Thymus (tissue), 14 donors: ENCODE measurements at places on chromosomes 12 and 14.

DNA sequence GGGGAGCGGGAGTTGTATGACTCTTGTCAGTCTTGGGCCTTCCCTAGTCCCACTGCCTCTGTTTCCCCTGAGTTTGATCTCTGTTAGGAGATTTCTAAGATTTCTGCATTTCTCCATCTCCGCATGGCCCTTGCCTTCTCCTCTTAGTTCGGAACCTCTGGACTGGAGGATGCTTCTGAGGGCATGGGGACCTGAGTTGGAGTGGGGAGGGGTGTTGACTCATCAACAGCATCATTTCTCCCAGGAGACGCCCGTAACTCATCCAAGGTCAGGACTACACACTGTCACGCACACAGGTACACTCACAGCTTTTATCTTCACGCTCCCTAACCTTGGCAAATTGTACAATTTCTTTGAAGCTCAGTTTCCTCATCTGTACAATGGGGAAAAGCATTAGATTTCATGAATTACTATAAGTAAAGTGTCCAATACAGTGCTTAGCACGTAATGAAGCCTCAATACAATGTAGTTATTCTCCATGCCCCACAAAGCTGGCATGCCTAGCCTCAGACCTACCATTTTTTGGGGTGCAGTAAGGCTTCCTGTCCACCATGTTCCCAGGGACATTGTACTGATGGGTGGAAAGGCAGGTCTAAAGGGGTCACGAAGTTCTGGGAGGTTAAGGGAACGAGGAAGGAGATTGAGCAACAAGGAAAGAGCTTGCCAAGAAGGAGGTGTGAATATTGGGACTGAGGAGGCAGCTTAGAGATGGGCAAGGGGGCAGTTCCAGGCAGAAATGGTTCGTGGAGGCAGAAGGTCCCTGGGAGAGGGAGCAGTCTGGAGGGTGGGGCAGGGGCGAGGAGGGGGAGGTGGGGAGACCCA lies 600 bp upstream of the LAG3 start:
- DNase-seq = no peak
- H3K4me3 ChIP-seq = no peak overlapping the region
- H3K27ac ChIP-seq = no peak overlapping the region
- peaks cover 98% of the 10 kb centered on the region for H3K27me3 ChIP-seq
- H3K4me1 ChIP-seq = peaks cover 30% of the 10 kb centered on the region

- no peaks in the 10 kb centered on the region for H3K36me3 ChIP-seq
- no peaks in the 10 kb centered on the region for H3K4me1 ChIP-seq
- no peak overlapping the region for H3K27ac ChIP-seq
- H3K27me3 ChIP-seq = no peaks in the 10 kb centered on the region
Measured at GRCh38 chr12:82968631-82969367, 282.1 kb downstream of the TMTC2 start.

- no peaks in the 10 kb centered on the region for H3K36me3 ChIP-seq
- DNase-seq = no peak
- H3K4me1 ChIP-seq = no peaks in the 10 kb centered on the region
Measured at GRCh38 chr12:13727707-13728195, 253.7 kb downstream of the GRIN2B start.

DNA sequence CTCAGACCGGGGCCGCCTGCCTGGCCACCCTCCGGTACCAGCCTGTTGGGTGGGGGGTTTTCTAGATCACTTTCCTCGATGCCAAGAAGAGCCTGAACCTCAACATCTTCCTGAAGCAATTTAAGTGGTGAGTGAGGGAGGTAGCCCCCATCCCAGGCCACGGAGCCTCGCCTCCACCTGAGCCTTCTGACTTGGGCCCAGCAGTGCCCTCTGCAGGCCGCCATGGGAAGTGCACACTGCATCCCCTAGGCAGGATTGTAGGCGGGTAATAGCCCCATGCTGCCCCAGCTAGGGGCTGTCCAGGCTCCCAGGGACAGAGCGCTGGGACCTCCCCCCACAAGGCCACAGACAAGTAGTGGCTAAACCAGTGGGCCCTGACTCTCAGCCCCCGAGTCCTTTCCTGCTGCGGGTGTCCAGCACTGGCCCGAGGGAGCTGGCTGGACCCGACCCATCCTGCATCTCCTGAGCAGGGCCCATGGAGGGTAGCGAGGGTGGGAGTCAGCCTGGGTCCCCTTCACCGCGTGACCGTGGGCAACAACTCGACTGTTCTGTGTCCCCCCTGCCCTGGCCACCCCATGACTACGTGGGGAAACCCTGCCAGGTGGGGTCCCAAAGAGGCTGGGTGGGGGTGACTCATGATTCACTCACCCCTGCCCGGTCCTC lies 15.3 kb upstream of the ADSS1 start:
- H3K27ac ChIP-seq = no peak overlapping the region
- H3K36me3 ChIP-seq = peaks cover 24% of the 10 kb centered on the region
- H3K4me1 ChIP-seq = no peaks in the 10 kb centered on the region
- no peak for DNase-seq

- peaks cover 7% of the 10 kb centered on the region for H3K36me3 ChIP-seq
- no peak overlapping the region for H3K4me3 ChIP-seq
- no peaks in the 10 kb centered on the region for H3K27me3 ChIP-seq
- H3K4me1 ChIP-seq = peaks cover 30% of the 10 kb centered on the region
- DNase-seq = no peak
Measured at GRCh38 chr12:105355752-105356151, 25.3 kb downstream of the C12orf75 start.

DNA sequence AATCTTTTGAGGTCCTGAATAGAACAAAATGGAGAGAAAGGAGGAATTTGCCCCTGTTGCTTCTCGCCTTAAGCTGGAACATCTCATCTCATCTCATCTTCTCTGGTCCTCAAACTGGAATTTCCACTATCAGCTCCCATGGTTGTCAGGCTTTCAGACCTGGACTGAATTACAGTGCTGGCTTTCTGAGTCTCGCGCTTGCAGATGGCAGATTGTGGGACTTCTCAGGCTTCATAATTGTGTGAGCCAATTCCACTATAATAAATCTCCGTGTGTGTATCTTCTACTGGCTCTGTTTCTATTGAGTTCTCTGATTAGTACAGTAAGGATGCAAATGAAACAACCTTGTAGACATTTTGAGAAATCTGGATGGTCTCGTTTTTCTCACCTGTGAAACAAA lies 199.0 kb downstream of the TMEM117 start:
- H3K27me3 ChIP-seq = no peaks in the 10 kb centered on the region
- H3K4me1 ChIP-seq = no peaks in the 10 kb centered on the region
- DNase-seq = no peak
- no peak overlapping the region for H3K27ac ChIP-seq

- no peaks in the 10 kb centered on the region for H3K36me3 ChIP-seq
- no peaks in the 10 kb centered on the region for H3K27me3 ChIP-seq
- H3K4me1 ChIP-seq = peaks cover 37% of the 10 kb centered on the region
- no peak for DNase-seq
- no peak overlapping the region for H3K4me3 ChIP-seq
- H3K27ac ChIP-seq = no peak overlapping the region
Measured at GRCh38 chr12:116385486-116386217, 108.2 kb upstream of the MED13L start.

DNA sequence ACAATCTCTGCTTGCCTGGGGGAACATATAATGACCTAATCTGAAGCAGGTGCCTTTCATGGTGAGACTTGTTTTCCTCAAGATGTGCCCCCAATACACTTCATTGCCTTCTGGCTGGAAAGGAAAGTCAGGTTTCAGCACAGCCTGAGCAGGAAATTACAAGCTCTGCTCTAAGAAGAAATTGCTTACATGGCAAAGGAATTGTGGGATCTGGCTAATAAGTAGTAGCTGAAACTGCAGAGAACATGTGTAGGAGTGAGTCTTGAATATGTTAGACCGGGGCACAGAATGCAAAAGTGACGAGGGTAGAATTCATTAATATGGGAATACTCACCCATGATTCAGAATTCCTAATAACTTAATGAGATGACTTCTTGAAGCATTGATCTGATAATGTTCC lies 6.3 kb upstream of the CFAP54 start:
- no peak overlapping the region for H3K4me3 ChIP-seq
- no peak for DNase-seq
- no peaks in the 10 kb centered on the region for H3K27me3 ChIP-seq
- no peaks in the 10 kb centered on the region for H3K36me3 ChIP-seq

GRCh38 chr14:92641306-92641705 lies 107.1 kb downstream of the LGMN start:
- H3K36me3 ChIP-seq = peaks cover 46% of the 10 kb centered on the region
- no peak overlapping the region for H3K27ac ChIP-seq
- H3K4me1 ChIP-seq = no peaks in the 10 kb centered on the region
- no peaks in the 10 kb centered on the region for H3K27me3 ChIP-seq
- no peak for DNase-seq

- no peak overlapping the region for H3K4me3 ChIP-seq
- peaks cover 79% of the 10 kb centered on the region for H3K4me1 ChIP-seq
- no peak overlapping the region for H3K27ac ChIP-seq
- DNase-seq = no peak
- H3K27me3 ChIP-seq = no peaks in the 10 kb centered on the region
Measured at GRCh38 chr12:6539314-6539682, 5.0 kb downstream of the GAPDH start.

GRCh38 chr14:54446161-54446693 lies 5.1 kb upstream of the CNIH1 start:
- H3K36me3 ChIP-seq = no peaks in the 10 kb centered on the region
- no peak overlapping the region for H3K27ac ChIP-seq
- no peak overlapping the region for H3K4me3 ChIP-seq
- H3K4me1 ChIP-seq = peaks cover 4% of the 10 kb centered on the region

DNA sequence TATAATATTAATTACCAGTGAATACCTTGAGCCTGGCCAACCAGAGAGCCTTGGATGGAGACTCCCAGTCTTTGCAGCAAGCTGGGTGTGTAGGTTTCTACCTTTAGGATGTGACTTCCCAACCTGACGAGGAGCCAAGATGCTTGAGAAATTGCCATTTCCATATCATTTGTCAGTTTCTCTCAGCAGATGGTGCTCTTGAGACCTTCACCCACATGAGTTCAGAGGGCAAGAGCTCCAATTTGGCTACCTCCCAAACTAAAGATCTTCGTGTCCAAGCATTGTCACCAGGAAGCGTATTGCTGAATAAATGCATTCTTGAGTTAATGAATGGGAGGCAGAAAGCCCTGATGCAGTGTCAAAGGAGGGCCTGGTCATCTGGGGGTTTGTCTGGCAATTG lies 106.4 kb upstream of the TBX5 start:
- H3K4me3 ChIP-seq = no peak overlapping the region
- DNase-seq = no peak
- H3K27ac ChIP-seq = no peak overlapping the region
- H3K27me3 ChIP-seq = no peaks in the 10 kb centered on the region
- no peaks in the 10 kb centered on the region for H3K36me3 ChIP-seq
- H3K4me1 ChIP-seq = no peaks in the 10 kb centered on the region

GRCh38 chr14:21509432-21510143 lies 1.6 kb downstream of the METTL3 start:
- H3K4me1 ChIP-seq = peaks cover 6% of the 10 kb centered on the region
- H3K4me3 ChIP-seq = no peak overlapping the region
- H3K27ac ChIP-seq = no peak overlapping the region
- peaks cover 9% of the 10 kb centered on the region for H3K36me3 ChIP-seq
- H3K27me3 ChIP-seq = no peaks in the 10 kb centered on the region
- DNase-seq = no peak

- no peak overlapping the region for H3K4me3 ChIP-seq
- no peaks in the 10 kb centered on the region for H3K36me3 ChIP-seq
- peaks cover 65% of the 10 kb centered on the region for H3K4me1 ChIP-seq
- H3K27ac ChIP-seq = no peak overlapping the region
- peaks cover 21% of the 10 kb centered on the region for H3K27me3 ChIP-seq
Measured at GRCh38 chr12:1919284-1919683, 832 bp upstream of the CACNA2D4 start.

GRCh38 chr12:53334822-53335221 lies 1.3 kb downstream of the SP7 start:
- no peak overlapping the region for H3K27ac ChIP-seq
- no peaks in the 10 kb centered on the region for H3K36me3 ChIP-seq

DNA sequence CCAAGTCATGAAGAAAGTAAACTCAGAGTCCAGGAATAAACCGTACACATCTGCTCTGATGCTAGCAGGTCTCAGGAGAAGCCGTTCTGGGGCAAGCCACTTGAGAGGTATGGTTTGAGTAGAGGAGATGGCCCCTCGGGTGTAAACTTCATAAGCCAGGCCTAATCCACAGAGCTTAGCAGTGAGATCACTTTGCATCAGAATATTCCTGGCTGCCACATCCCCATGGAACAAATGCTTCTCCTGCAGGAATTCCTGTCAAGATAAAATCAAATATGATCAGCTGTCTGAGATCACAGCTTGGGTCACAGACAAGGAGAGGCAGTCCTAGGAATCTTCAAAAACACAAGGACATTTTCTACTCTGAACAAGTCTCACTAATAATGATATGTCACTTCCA lies 11.2 kb upstream of the MAGOHB start:
- no peak overlapping the region for H3K27ac ChIP-seq
- H3K27me3 ChIP-seq = no peaks in the 10 kb centered on the region
- DNase-seq = no peak
- no peak overlapping the region for H3K4me3 ChIP-seq
- no peaks in the 10 kb centered on the region for H3K36me3 ChIP-seq

GRCh38 chr14:60169722-60170121 lies 4.5 kb upstream of the DHRS7 start:
- peaks cover 6% of the 10 kb centered on the region for H3K4me1 ChIP-seq
- no peak overlapping the region for H3K4me3 ChIP-seq
- no peaks in the 10 kb centered on the region for H3K36me3 ChIP-seq
- no peaks in the 10 kb centered on the region for H3K27me3 ChIP-seq
- no peak overlapping the region for H3K27ac ChIP-seq

GRCh38 chr12:85405781-85406522 lies 125.9 kb downstream of the ALX1 start:
- H3K4me1 ChIP-seq = no peaks in the 10 kb centered on the region
- no peaks in the 10 kb centered on the region for H3K36me3 ChIP-seq
- DNase-seq = no peak

DNA sequence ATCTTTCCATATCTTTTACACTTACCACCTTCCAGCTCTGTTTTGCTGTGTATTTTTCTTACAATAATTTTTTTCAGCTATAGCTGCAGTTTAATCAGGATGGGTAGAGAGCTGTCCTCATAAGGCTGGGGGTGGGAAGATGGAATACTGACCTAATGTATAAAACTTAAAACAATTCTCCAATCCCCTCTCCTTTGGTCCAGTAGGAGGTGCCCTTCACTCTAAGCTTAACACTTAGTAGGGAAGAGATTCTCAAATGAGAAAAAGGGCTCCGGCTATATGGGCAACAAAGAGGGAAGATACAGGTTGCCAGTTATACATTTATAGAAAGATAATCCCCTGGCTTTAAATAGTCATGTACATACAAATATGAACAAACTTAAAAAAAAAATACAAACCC lies 2.8 kb downstream of the ORMDL2 start:
- no peaks in the 10 kb centered on the region for H3K27me3 ChIP-seq
- H3K4me1 ChIP-seq = peaks cover 16% of the 10 kb centered on the region
- DNase-seq = no peak
- peaks cover 44% of the 10 kb centered on the region for H3K36me3 ChIP-seq
- no peak overlapping the region for H3K27ac ChIP-seq

GRCh38 chr14:67584978-67585377 lies 15.1 kb downstream of the PIGH start:
- DNase-seq = no peak
- H3K27me3 ChIP-seq = no peaks in the 10 kb centered on the region
- no peak overlapping the region for H3K27ac ChIP-seq

GRCh38 chr14:70011098-70011497 lies 131.9 kb downstream of the SMOC1 start:
- no peaks in the 10 kb centered on the region for H3K4me1 ChIP-seq
- H3K4me3 ChIP-seq = no peak overlapping the region
- H3K27ac ChIP-seq = no peak overlapping the region
- no peak for DNase-seq

GRCh38 chr12:56244494-56244893 lies 13.7 kb downstream of the ANKRD52 start:
- no peak for DNase-seq
- H3K4me3 ChIP-seq = no peak overlapping the region
- no peak overlapping the region for H3K27ac ChIP-seq
- no peaks in the 10 kb centered on the region for H3K4me1 ChIP-seq
